Activated CD4-positive, alpha-beta T cell treated with anti-CD3 and anti-CD28 coated beads for 36 hours (primary cell): ENCODE measurements at places on chromosomes 12 and 14. TPM values are rescaled to one million over a fixed set of nuclear protein-coding genes. Genes with fewer than 3 reads are reported as not detected.

DNA sequence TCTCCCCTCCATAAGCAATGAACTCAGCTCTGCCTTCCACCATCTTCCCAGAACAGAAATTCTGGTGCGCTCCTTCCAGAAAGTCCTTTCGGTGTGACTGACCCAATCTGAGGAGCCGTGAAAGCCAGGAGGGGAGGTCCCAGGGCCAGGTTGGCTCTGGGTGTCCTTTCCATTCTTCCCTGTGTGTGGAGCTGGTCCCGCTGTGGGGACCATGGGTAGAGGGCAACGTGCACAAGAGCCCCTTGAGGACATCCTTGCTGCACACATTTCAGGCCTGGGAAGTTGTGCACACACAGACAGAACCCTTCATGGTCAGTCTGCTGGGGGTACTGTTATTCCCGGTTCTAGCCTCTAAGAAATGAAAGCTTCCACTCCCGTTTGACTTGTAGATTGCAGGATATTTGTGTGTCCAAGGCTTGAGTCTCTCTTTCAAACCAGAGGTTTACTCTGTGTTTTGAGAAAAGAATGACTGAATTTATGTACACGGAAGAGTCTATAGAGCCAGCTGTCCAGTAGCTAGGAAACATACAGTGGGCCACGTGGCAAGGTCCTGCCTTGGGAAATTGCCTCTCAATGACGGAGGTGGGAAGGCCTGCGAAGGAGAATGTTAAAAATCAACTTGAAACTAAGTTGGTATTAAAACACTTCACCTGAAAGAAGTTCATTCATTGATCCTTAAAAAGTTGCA, 10.1 kb downstream of the NFKBIA start:
- no peak for DNase-seq

HRK gene
- total RNA-seq, result not detected

GRCh38 chr12:112447106-112447505, 28.4 kb downstream of the PTPN11 start:
- no peak for DNase-seq

BMP4 gene
- total RNA-seq, result not detected

- DNase-seq, result no peak
Observed at GRCh38 chr14:72645706-72646105, 248.2 kb downstream of the DPF3 start.

DENR gene
- 64.1 TPM for total RNA-seq

NAV3 gene
- not detected for total RNA-seq

PRB2 gene
- total RNA-seq, result not detected

CCDC196 gene
- total RNA-seq, result not detected

OTOGL gene
- total RNA-seq, result not detected

DNA sequence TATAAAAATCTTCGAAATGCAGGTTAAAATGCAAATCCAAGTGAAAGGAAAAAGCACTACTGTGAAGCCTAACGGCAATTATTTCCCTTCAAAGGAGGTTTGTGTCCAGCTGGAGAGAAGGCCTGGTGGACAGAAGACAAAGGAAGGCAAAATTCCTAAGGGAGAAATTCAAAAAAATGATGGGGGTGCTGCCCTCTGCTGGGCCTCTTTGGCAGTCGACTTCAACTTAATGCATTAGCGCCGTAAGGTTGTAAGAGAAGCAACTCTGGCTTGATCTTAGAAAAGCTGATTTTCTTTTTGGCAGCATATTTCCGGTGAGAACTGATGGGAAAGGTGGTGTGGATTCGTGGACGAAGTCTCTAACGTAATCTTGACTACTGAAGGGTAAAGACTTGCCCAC, 34.3 kb upstream of the CHFR start:
- no peak for DNase-seq

DNA sequence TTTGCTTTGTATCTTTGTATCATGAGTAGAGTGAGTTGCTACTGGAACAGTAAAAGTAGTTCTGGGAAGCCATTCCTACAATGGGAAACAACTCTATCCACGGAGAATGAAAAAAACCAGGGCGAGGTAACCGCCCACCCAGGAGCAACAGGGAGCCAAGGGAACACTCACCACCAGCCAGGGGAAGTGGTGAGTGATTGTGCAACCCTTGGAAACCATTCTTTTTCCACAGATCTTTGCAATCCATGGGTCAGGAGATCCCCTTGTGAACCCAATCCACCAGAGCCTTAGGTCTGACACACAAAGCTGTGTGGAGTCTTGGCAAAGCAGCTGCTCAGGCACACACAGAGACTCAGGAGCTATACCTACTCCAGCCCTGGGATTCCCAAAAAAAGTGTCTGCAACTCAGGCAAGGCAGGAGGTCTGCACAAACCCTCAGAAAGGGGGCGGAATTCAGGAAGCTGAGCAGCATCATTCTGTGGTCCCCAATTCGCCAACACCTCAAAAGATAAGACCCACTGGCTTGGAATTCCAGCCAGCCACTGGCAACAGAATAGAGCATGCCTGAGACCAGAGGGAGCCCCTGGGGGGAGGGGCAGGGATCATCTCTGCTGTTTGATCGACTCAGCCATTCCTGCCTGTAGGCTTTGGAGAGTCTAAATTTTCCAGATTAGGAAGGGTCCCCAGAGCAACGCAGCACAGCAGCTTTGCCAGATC, 52.1 kb upstream of the PPFIA2 start:
- no peak for DNase-seq

RNASE7 gene
- not detected for total RNA-seq

ART4 gene
- total RNA-seq, result not detected

GRCh38 chr14:100815478-100816285, 10.2 kb upstream of the MEG3 start:
- no peak for DNase-seq

TCTN1 gene
- 7.3 TPM for total RNA-seq

- DNase-seq, result no peak
Observed at GRCh38 chr12:126976579-126976978, 1290.4 kb upstream of the TMEM132C start.

DNA sequence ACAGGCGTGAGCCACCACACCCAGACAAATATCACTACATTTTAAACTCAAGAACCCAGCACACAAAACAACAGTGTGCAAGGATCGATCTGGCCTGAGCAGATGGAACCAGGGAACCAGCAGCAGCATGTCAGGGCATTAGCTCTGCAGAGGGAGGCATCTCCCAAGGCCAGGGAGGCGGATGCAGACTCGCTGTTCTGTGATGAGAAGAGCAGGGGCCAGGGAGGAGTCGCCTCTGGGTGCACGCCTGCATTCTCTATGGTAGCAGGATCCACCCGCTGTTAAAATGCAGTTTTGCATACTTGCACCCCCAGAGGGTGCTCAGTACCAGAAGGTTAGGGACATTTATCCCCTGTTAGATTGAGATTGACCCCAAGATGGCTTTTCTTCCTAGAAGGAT, 17.9 kb downstream of the PGAM5 start:
- no peak for DNase-seq

GRCh38 chr14:66249544-66249943, 236.6 kb upstream of the CCDC196 start:
- DNase-seq, result no peak
